Adrenal gland (tissue), 19 donors: ENCODE measurements at places on chromosomes 12 and 14. TPM values are rescaled to one million over a fixed set of nuclear protein-coding genes. Genes with fewer than 3 reads are reported as not detected.
A peak's percentile ranks its signal among the peaks of the same experiment; 100 is the strongest.

Gene TAS2R19
- polyA plus RNA-seq = 0.54 TPM

Gene IL26
- polyA plus RNA-seq = not detected

- DNase-seq = no peak
- H3K27ac ChIP-seq = no peak overlapping the region
- H3K27me3 ChIP-seq = no peaks in the 10 kb centered on the region
- H3K36me3 ChIP-seq = peaks cover 84% of the 10 kb centered on the region
- H3K4me1 ChIP-seq = no peaks in the 10 kb centered on the region
- no peak overlapping the region for H3K4me3 ChIP-seq
These were observed 11.6 kb upstream of the HAL start for GRCh38 chr12:96007729-96008128.

Gene C12orf50
- polyA plus RNA-seq = 0.16 TPM

DNA sequence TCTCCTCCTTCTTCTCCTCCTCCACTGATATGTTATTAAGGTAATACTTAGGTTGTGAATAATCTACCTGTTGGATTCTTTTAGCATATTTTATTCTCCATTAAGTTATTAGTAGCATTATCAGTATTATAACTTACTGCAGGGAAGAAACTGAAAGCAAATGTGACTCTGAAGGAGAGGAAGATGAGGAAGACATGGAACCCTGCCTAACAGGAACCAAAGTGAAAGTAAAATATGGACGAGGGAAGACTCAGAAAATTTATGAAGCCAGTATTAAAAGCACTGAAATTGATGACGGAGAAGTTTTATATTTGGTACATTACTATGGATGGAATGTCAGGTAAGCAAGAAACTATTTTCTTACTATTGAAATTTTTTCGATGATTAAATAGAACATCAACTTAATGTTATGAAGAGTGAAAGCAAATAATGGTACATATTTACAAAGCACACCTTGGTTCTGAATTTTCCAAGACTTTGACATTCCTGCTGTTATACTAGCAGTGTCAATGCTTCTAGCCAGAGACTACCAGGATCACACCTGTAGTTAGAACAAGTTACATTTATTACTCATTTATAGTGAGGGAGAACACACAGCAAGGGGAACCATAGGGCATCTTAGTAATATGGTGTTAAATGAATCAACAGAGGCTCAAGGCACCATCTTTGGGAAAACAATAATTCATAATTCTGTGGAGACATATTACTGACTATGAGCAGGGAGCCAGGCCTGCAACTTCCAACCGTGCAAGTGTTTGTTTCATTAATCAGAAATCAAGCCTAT is 42.0 kb upstream of the TOMM20L start:
- peak overlapping the region; percentile 53 for H3K4me3 ChIP-seq
- no peaks in the 10 kb centered on the region for H3K27me3 ChIP-seq
- no peak for DNase-seq
- H3K4me1 ChIP-seq = peaks cover 4% of the 10 kb centered on the region
